ENCODE measurements at places on chromosomes 2 and 18.

DNA sequence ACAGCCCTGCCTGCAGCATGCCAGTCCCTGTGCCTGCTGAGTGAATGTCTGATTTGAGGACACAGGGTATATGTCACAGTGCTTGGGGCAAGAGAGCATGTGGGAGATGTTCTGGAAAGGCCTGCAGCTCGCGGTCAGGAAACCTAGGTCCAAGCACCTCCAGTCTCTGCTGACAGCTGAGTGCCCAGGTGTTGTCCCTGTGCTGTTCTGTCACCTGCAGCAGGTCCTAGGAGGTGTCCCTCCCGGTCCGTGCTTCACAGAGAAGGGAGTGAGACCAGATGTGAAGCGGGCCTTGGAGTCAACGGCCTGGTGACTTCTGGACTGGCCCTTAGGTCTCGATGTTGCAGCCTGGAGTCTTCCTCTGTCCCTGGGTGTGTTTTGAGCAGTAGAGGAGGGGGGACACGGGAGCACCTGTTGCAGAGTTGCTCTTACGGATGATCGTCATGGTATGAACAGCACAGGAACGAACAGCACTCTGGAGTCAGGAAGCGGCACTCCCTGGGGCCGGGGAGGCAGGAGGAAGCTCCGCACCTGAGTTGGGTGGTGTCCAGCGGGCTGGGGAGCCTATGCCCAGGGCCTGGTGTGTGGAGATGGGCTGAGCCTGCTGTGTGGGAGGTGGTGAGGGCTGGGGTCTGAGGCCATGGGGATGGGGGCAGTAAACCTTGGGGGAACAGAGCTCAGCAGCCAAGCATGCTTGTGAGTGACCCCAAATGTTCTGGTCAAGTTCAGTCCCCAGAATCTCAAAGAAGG, 21.6 kb upstream of the ARHGEF4 start:
- no peak for DNase-seq

GRCh38 chr18:59231877-59232276, 11.9 kb downstream of the GRP start:
- no peak for DNase-seq

DNA sequence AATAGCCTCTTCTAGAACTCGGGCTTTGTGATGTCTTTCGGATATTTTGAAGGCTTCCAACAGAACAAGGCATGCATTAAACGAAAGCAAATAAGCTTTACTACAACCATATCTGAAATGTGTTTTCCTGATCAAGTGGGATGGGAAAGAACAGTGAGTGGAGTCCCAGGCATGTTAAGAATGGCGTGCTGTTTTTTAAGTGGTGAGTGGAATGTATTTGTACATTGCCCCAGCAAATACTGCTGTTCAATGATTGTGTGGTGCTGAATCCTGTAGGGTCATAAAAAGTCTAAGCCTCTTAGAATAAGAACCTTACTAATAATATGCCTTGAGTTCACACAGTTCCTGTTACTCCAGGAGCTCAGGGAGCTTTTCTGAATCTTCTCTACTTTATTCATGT, 52.5 kb downstream of the POMC start:
- DNase-seq = no peak

GRCh38 chr2:10654069-10654468, 35.7 kb downstream of the NOL10 start:
- DNase-seq = no peak

- DNase-seq = no peak
Observed at GRCh38 chr2:85171916-85172315, 38.7 kb downstream of the TCF7L1 start.

- DNase-seq = no peak
Observed at GRCh38 chr18:79841936-79842335, 44.2 kb downstream of the KCNG2 start.

- DNase-seq = no peak
Observed at GRCh38 chr2:195330513-195330956, 326.5 kb upstream of the SLC39A10 start.

- DNase-seq = no peak
Observed at GRCh38 chr2:159094173-159094737, 125.8 kb downstream of the TANC1 start.

DNA sequence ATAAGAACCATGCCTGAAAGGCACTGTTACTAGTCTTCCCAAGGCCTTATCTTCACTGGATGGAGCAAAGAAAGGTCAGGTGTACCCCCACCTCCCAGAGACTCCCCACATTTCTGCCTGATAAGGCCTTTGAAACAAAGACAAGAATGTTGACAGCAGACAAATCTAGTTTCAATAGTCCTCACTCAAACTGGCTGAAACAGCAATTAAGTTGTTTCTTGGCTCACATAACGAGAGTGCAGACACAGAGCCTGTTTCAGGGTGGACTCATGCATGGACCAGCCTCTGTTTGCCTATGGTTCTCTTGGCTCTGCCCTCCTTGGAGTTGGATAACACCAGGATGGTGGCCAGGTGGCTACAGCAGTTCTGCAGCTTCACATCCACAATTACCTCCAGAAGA, 7.5 kb upstream of the CFAP221 start:
- no peak for DNase-seq

GRCh38 chr18:27372386-27372785, 187.3 kb upstream of the CHST9 start:
- no peak for DNase-seq

DNA sequence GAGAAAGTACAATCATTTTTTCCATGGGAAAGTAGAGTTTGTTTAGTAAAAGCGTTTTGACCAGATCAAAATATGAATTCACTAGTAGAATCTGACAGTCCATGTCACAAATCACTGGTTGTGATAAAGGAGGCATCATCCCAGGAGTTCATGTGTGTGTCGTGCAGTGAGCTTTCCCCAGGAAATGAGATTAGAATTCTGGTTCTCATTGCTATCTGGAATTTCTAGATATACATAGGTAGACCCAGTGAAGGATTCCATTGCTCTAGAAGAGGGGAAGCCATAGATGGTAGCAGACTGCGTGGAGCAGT, 206.6 kb downstream of the NCK2 start:
- no peak for DNase-seq

- DNase-seq = no peak
Observed at GRCh38 chr2:11532416-11533055, 1.3 kb upstream of the GREB1 start.

GRCh38 chr2:136323195-136323594, 205.2 kb upstream of the CXCR4 start:
- no peak for DNase-seq

GRCh38 chr2:237128026-237128703, 42.5 kb downstream of the COPS8 start:
- no peak for DNase-seq

- no peak for DNase-seq
Observed at GRCh38 chr2:61450144-61450543, 20.7 kb downstream of the USP34 start.

- DNase-seq = no peak
Observed at GRCh38 chr18:76451396-76452331, 43.4 kb downstream of the ZNF516 start.

DNA sequence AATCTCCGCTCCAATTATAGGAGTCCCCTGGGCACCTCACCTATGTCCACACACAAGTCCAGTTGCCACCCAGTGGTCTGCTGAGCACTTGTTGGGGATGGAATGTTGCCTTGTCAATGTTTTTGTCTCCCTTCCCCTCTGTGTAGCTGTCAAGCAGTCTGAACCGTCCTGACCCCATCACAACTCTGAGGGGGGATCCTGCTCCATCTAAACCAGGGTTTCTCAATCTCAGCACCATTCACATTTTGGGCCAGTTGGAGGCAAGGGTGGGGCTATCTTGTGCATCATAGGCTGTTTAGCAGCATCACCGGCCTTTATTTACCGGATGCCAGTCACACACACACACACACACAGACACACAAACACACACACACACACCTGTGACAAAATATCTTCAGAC, 53.0 kb downstream of the CYP26B1 start:
- DNase-seq = no peak

- no peak for DNase-seq
Observed at GRCh38 chr18:78292618-78293380, 686.8 kb upstream of the SALL3 start.

- DNase-seq = no peak
Observed at GRCh38 chr2:85583667-85584353, 421 bp upstream of the VAMP5 start.

DNA sequence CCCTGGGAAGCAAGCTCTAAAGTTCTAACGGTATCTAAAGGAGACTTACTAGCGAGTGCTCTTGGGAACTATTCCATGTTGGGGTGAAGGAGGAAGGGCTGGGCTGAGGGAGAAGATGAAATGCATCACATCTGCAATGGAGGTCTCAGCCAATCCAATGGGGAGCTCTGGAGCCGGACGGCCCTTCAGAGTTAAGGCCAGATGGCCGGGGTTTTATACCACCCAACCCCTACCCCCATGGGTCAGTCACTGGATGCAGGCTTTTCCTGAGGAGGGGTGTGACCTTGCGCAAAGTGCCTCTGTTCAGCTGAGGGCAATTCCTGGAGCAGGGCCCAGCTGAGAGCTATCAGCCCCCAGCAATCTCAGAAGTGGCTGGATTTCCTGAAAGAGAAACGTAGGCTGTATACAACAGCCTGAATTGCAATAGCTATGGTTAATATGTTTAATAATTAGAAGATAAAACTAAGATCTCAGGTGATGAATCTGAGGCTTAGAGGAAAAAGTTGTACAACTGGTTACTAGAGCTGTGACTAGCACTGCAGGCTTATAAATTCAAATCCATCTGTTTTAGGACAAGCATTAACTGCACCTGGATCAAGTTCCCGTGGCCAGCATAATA, 21.6 kb downstream of the EIPR1 start:
- no peak for DNase-seq

GRCh38 chr18:76345901-76346300, 149.1 kb downstream of the ZNF516 start:
- no peak for DNase-seq

- DNase-seq = no peak
Observed at GRCh38 chr18:77131100-77131651, 1.4 kb downstream of the MBP start.

DNA sequence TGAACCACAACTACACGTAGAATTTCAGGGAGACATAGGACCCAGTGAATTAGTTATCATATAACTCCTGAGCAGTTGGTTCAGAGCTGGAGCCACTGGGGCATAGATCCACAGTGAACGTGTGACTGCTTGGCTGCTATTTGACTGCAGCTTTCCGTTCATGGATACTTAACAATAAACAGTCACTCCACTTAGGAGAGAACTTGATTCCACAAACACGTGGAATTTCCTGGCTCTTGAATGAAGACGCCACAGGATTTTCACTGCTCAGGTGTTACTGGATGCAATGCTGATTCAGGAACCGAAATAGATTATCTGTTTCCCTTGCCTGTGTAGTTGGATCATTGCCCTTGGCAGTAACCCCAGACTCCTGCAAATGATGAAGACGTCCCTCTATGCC, 679.1 kb upstream of the ZEB2 start:
- no peak for DNase-seq

DNA sequence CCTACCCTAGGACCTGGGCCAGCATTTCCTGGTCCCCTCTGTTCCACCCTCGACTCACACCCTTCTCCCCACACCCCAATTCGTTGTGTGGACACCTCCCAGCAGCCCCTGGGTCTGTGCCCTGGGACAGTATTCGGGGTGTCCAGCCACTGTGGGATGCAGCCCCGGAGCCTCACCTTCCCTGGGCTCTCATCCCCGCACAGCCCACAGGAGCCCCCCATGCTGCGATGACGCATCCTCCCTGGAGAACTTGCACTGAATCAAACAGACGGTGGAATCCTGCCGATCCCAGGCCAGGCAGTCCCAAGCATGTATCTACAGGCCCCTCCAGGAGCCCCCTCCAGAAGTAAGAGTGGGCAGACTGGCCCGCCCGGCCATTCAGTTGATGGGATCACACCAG, 9.7 kb downstream of the ITM2C start:
- DNase-seq = no peak

DNA sequence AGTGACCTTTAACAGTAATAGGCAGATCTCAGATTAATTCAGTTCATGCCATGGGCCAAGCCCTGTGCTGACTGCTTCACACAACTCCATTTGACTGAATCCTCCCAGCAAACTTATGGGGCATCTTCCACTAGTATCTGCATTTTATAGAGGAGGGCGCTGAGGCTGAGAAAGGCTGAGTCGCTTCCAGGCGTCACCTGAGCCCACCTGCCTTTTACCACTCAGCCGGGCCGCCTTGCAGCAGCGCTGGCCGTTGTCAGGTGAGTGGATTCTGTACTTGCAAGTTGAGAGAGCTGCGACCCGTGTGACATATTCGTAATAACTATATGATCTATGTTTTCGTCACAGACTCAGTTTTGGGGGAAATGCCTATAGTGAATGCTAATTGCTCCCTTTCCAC, 59.3 kb upstream of the B3GNT7 start:
- DNase-seq = no peak

DNA sequence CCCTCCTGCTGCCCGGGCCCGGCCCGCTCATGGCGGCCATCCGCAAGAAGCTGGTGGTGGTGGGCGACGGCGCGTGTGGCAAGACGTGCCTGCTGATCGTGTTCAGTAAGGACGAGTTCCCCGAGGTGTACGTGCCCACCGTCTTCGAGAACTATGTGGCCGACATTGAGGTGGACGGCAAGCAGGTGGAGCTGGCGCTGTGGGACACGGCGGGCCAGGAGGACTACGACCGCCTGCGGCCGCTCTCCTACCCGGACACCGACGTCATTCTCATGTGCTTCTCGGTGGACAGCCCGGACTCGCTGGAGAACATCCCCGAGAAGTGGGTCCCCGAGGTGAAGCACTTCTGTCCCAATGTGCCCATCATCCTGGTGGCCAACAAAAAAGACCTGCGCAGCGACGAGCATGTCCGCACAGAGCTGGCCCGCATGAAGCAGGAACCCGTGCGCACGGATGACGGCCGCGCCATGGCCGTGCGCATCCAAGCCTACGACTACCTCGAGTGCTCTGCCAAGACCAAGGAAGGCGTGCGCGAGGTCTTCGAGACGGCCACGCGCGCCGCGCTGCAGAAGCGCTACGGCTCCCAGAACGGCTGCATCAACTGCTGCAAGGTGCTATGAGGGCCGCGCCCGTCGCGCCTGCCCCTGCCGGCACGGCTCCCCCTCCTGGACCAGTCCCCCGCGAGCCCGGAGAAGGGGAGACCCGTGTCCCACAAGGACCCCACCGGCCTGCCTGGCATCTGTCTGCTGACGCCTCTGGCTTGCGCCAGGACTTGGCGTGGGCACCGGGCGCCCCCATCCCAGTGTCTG, 767 bp downstream of the RHOB start:
- no peak for DNase-seq
